CMK (cell line): ENCODE measurements at places on chromosomes 1 and 21.

DNA sequence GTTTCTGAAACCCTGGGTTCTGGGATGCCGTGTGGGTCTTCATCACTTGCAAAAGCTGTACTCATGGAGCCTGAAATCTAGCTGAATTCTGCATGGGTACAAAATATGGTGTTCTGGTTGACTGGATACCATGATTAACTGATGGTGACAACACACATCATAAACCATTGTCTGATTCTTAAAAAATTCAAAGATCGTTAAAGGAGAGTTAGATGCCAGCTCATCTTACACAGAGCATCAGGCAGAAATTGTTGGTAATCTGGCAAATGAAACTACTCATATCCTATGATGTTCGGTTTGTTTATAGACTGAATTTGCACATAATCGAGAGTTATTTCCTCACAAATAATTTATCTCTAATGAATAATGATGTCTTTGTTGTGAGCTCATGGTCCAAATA is 218.1 kb upstream of the PKN2 start:
- no peak for DNase-seq

- DNase-seq: no peak
Measured at GRCh38 chr1:88579598-88579997, 104.5 kb upstream of the PKN2 start.

- DNase-seq: no peak
Measured at GRCh38 chr1:21220815-21221214, 44.1 kb upstream of the EIF4G3 start.

DNA sequence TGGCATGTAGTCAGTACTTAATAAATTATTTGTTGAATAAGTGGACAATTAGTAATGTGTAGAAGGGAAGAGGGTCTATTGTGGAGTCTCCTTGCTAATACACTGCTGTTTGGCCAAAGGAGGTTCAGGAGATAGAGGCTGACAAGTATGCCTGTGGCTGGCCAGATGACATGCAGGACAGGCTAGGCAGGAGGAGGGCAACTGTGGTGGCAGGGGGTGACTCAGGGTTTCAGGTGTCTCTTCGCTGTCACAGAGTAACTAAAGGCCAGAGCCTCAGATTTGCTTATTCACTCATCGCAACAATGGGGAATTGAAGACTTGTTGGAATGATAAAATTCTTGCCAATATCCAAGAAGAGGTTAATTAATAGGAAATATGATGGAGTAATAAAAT is 33.1 kb downstream of the THRAP3 start:
- DNase-seq: peak; percentile 17

- DNase-seq: no peak
Measured at GRCh38 chr1:43883321-43883720, 50.3 kb upstream of the ARTN start.

- DNase-seq: no peak
Measured at GRCh38 chr1:154931940-154932487, 4.5 kb downstream of the PMVK start.

DNA sequence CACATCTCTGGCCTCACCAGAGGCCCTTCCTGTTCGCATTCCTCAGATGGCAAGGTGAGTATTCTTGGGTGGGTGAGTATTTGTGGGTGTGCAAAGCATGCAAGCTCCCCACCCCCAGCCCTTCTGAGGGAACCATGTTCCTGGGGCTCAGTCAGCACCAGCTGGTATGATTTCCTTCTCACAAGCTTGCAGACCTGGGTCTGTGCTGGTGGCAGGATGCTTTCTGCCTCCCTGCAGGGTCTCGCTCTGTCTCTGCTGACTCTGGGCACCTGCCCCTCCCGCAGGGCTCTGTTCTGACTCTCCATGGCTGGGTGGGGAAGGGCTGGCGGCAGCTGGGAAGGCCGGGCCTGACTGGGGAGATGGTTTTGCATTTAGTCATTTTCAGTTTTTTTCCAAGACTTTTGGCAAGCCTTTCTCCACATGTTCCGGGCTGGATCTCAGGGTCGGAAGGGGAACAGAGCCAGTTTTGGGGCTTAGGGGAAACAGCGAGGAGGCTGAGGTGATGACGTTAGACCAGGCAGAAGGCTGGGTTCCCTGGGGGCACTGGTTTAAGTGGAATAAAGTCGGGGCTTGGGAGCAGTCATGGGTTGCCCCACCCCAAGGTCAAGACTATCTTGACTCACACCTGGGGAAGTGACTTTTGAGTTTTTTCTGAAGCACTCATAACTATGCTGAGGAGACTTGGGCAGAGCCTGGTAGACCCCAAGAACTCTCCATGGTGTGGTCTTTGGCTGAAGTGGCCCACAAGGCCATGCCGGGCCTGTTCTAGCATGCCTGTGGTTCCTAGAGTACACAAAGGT is 6.2 kb downstream of the RASSF5 start:
- no peak for DNase-seq

- DNase-seq: no peak
Measured at GRCh38 chr1:231643071-231643934, 16.7 kb downstream of the DISC1 start.

DNA sequence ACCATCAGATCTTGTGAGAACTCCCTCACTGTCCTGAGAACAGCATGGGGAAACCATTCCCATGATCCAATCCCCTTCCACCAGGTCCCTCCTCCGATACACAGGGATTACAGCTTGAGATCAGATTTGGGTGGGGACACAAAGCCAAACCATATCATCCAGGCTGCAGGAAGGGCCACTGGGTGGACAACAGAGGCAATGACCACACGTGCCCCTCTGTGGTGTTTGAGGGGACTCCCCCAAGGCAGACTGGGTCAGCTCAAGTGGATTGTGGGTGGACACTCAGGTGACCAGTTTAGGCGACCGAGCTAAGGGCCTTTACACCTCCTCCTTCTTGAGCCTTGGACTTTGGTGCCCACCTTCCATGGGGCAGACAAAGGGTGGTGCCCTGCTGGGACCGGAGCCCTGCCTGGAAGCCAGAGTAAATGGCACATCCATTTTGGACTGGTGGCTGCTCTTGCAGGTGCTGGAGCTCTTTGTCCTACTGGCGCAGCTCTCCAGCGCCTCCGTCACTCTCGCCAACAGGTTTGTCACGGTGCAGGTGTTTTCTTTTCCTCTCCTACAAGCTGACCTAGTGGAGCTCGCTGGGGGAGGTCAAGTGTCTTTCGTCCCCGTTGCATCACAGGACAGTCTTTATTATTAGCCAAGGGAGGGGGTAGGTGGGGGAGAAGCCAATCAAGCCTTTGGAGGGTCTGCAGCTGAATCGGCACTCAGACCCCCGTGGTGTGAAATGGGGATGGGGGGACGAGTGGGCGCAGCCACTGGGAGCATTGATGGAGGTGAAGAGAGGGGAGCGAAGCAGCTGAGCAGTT is 37.6 kb downstream of the CRYAA start:
- DNase-seq: no peak
